ENCODE measurements at places on chromosomes 16 and 17. TPM values are rescaled to one million over a fixed set of nuclear protein-coding genes. Genes with fewer than 3 reads are reported as not detected.

The GGT6 gene
- not detected for total RNA-seq

The EXOC3L1 gene
- 1.1 TPM for total RNA-seq

The MYO15A gene
- total RNA-seq: not detected

The KRT40 gene
- not detected for total RNA-seq

The MFAP4 gene
- total RNA-seq: not detected

The MTSS2 gene
- 21.1 TPM for total RNA-seq

The GRB2 gene
- 134 TPM for total RNA-seq

The SLC35G3 gene
- total RNA-seq: not detected

DNA sequence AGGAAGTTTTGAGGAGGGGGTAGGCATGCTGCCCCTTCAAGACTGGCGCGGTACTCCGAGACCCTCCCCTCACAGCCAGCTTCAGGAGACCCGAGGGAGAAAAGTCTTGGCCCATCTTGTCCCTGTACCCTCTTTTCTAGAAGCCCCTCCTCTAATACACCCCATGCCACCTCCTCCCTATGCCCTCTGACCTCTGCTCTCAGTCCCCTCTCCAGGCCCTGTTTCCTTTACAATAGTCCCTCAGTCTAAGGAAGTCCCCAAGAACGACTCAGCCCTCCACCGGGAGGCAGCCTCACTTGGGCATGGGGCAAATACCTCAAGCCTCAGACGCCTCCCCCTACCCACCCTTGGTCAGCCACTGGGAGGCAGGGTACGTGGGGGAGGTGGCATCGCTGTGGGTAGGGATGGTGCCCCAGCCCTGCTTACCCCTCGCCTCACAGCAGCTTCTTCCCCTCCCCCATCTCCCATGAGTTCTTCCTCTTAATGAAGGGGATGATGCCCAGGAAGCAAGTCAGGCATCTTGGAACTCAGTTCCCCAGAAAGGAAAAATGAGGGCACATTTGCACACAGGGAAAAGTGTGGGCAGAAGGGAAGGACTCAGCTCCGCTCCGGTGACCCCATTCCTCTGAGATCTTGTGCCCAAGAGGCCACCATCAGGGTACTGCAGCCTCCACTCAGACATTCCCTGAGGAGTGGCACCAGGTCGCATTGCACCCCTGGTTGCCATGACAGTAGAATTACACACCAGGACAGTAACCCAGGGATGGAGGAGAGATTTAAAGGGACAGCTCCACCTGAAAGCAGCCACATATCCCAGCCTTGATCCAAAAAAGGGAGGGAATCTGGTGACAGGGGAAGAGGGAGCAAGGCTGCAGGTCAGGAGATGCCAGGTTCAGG lies 6.2 kb downstream of the MPP2 start:
- no peak for DNase-seq

GRCh38 chr16:81678326-81679095 lies 100.6 kb upstream of the PLCG2 start:
- DNase-seq: no peak

GRCh38 chr17:12821376-12821940 lies 32.2 kb downstream of the ARHGAP44 start:
- no peak for DNase-seq

- no peak for DNase-seq
Observed at GRCh38 chr16:79605999-79606398, 5.5 kb upstream of the MAF start.

DNA sequence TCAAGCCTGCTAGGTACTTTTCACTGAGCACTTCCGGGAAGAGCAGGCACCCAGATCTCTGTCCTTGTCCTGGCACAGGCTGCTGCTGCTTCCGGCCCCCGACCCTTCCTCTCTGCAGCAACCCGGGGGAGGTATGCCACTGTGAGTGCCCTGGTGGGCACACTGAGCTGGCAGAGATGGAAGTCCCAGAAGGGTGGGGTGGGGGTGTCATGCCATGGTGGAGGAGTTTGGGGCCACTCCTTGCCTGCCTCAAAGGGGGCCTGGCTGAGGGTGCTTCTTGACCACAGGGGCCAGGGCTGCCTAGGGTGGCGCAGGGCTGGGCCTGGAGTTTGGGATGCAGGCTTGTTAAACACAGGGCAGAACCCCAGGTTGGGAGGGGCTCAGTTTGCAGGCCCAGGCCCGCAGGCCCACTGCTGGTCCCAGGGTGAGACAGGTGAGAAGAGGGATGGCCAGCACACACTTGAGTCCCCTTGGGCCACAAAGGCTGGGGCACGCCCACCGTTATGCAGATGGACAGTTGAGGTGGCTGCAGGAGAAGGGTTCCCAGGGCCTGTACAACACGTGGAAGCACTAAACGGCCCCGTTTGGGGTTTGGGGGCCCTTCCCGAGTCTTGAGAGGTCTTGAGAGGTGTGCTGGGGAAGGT lies 8.7 kb downstream of the TMEM235 start:
- no peak for DNase-seq

GRCh38 chr16:65662256-65662655 lies 540.4 kb upstream of the CDH11 start:
- no peak for DNase-seq

- no peak for DNase-seq
Observed at GRCh38 chr17:82534401-82534812, 14.9 kb downstream of the FOXK2 start.

DNA sequence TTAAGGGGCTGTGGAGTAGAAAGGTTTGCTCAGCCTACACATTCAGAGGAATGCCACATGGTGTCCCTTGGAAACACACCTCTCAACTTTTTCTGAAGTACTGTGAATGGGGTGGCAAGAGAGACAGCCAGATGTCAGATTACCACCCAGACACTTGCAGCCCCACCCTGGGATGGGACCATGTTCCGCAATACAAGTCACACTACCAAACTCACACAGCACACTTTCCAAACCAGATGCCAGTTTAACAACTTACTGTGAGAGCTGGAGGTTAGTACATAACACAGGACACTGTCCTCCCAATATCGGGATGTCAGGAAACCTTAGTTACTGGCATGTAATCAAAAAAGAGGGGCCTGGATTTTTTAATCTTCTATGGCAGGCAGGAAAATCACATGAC lies 7.9 kb downstream of the USP7 start:
- no peak for DNase-seq

- DNase-seq: peak; percentile 2
Observed at GRCh38 chr16:76670125-76670857, 393.1 kb downstream of the CNTNAP4 start.

DNA sequence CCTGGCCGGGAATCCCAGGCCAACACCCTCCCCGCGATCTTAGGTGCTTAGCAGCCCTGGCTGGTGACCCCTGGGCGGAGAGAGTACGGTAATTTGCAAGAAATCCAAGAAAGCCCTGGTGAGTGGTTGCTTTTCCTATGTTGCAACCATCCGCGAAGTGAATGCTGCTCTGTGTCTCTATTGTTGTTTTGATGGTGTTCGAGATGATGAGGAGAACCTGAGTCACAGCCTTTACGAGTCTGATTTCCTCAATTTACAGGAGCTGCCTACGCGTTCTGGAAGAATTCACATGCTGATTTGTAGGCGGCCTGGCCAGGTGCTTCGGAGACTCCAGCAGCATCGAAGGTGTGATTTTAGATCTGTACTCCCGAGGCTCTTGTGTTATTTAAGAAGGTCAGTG lies 63.3 kb downstream of the TMEM235 start:
- DNase-seq: peak; percentile 91

DNA sequence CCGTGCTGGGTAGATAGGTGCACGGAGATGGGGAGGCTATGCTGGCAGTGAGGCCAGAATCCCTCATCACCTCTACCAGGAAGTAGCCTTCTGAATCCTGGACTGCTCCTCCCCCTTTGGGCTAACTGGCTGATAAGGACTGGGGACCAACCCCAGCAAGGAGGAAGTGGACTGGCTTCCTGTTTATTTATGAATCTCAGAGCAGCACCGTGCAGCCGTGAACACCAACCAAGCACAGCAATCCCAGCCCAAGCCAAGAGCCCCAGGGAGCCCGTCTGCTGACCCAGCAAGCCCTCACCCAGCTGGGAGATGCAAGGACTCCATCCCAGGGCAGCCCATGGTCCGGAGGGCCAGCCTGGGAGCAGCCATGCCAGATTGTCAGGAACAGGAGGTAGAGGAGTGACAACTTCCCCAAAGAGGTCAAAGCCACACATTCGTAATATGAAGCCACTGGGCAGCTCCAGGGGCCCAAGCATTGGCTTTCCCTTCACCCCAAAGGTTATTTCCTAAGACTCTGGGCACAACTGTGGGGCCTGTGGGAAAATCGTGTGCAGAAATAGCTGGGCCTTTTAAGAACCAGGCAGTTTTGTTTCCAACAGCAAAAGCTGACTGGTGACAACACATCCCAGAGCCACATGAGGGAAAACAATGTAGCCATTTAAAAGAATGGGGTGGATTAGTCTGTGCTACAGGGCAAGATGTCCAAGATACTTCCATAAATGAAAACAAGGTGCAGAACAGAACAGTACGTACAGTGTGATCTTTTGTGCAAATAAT lies 23.9 kb downstream of the PHB1 start:
- DNase-seq: peak; percentile 32

- no peak for DNase-seq
Observed at GRCh38 chr16:3518986-3519348, 18.2 kb downstream of the CLUAP1 start.

DNA sequence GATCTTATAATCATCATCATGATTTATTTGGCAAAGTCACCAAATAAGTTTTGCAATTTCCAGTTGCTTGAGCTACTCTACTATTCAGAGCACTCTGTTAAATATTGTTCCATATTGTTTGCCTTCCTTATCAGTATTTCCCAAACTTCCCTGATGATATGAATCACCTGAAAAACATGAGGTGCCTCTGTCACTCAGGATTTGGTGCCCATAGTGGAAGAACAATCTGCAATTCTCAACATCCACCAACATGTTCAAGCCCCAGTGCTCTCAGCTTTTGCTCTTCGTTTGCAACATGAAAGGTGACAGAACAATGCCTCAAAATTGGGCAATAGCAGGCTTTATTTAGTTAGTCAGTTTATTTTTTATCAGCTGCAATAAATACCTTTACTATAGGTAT lies 28.6 kb upstream of the WSB1 start:
- no peak for DNase-seq

- DNase-seq: no peak
Observed at GRCh38 chr17:75518201-75518600, 1.9 kb downstream of the TSEN54 start.

DNA sequence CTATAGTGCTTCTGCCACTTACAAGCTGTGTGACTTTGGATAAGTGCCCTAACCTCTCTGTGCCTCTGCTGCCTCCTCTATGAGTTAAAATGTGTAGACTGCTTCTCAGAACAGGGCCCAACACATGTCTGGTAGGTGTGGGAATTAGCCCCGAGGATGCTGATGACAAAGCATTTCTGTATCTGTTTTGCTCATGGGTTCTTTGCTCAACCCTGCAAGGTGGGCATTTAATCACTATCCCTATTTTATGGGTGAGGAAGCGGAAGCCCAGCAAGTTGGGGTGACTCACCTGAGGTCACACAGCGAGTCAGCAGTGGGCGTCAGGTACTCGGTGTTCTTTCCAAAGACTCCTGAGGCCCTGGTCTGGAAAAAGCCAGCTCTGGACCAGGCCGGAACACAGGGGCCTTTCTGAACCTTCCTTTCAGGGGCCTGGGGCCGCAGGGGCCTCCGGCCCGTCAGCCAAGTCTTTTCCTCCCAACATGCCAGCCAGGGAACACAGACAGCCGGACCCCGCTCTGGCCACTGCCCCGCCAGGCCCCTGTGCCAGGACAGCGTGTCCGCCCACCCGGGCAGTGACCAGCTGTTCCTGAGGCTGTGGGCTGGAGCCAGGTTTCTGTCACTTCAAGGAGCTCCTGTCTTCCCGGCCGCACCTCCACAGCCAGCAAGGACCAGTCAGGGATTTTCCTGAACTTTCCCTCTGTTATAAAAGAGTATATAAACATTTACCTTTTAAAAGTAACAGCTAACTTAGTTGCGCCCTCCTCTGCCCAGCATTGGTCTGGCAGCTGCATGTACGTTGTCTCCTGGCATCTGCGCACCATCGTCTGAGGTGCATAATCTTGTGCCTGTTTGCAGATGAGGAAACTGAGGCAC lies 62.5 kb downstream of the SREBF1 start:
- peak; percentile 35 for DNase-seq

DNA sequence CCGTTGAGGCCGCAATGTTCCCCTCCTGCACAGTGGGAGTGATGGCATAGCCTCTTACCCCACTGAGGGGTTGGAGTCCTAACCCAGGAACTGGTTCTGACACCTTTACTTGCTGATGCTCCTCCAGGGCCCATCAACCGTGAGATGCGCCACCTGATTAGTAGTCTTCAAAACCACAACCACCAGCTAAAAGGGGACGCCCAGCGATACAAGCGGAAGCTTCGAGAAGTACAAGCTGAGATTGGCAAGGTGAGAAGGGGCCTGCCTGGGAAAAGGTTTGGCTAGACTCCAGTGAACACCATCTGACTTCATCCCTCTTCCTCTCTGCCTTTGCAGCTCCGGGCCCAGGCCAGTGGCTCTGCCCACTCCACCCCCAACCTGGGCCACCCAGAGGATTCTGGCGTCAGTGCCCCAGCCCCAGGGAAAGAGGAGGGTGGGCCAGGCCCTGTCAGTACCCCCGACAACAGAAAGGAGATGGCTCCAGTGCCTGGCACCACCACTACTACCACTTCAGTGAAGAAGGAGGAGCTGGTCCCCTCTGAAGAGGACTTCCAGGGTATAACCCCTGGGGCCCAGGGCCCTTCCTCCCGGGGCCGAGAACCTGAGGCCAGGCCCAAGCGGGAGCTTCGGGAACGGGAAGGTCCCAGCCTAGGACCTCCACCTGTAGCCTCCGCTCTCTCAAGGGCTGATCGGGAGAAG lies 5.8 kb downstream of the RNF40 start:
- DNase-seq: no peak
